Bone marrow (tissue), 2 donors: ENCODE measurements at places on chromosomes 6 and 20.
A peak's percentile ranks its signal among the peaks of the same experiment; 100 is the strongest.

DNA sequence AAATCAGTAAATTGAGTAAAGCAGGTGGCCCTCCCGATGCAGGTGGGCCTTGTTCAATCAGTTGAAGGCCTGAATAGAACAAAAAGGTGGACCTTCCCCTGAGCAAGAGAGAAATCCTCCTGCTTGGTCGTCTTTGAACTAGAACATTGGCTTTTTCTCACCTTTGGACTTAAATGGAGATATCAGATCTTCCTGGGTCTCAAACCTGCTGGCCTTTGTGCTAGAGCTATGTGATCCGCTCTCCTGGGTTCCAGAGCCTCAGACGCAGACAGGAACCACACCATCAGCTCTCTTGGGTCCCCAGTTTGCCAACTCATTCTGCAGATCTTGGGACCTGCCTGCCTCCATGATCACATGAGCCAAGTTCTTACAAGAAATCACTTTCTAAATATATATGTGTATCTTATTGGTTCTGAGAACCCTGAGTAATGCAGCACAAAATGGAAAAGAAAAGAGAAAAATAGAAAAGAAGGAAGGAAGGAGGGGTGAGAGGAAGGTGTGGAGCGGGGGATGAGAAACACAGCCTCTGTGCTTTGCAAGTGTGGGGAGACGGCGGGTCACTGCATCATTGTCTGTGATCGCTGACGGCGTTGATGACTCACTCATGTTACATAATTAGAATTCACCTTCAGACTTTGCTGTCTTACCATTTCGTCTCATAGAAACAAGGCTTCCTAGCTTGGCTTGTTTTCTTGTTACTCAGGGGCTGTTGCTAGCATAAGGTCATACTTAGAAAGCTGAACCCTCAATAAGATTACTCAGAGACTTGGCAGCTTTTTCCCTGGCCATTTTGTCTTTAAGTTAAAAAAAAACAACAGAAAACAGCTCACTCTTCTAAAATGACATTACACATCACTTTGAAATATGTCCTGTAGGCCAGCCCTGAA, 85.7 kb upstream of the NEDD9 start:
- peak; percentile 18 for DNase-seq

DNA sequence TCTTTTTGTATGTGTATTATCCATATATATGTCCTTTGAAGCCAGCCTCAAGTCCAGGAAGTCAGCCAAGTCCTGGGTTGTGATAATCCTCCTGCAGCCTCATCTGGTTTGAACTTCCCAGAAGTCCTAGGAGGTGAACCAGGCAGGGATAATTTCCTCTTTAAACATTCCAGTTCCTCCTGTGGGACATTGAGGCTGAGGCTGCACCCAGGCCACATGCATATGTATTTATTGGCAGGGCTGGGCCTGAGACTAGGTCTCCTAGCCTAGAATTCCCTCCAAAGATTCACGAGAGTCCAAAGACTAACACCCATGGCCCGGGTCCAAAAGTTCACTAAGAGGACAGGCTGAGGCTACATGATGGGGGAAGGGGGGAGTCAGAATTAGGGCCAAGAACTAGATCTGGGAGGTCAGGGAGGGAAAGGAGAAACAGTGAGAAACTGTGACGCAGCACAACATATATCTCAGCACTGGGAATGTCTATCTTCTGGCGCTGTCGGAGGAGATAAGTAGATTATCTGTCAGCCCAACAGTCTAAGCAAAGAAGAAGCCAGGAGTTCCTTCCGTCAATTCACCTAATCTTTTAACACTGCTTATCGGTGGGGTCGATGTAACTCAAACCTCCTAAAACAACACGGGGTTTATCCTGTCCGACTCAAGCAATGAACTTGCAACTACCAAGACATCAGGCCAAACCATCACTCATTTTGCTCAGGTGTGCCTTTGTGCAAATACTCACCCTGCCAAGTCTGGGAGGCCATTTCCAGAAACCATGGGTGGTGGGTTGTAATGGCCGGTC, 43.3 kb downstream of the SNX5 start:
- no peak for DNase-seq

DNA sequence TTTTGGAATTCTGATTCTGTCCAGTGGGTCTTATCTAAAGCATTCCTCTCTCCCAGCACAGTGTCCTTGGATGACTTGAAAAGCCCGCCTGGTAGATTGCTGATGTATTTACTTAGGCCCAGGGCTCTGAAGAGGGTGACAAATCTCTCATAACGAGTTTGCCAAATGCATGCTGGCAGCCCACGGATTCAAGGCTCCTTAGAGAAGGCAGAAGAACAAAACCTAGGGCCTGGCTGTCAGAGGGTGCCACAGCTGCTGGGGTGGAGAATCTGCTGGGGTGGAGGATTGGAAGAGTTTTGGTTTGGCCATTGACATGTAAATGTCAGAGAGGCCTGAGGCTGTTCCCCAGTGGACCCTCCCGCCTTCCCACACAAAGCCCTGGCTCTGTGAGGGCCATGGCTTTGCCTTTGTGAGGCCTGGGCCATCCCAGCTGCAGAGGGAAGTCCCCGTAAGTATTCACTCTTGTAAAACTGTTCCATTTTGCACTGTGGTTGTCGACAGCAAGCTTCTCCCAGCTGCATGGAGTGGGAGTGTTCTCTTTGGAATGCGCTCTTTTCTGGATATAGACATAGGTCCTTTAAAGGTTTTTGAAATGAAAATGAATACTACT, 50.3 kb downstream of the ANKRD6 start:
- no peak for DNase-seq

DNA sequence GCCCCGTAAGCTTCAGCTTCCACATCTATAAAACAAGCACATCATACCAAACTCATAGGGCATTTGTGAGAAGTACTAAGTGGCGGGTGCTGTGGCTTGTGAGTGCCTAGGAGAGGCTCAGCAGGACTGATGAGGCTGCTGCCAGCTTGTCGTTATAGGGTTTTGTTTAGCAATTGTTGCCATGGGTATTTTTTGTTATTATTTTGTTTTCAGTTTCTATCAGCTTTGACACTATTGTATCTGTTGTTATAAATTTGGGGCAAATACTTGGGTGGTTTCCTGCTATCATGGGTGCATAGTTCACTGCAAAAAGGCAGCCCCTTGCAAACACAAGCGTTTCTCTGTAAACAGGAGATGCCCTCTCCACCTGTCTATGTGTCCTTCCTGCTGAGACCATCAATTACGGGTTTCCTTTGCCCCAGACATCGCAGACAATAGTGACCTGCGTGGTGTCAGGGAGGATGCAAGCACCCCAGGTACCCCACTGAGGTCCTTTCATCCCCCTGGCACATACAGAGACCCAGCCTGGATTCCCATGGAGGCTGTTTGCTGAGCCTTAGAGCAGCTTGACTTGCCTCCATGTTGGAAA, 3.1 kb upstream of the CCDC167 start:
- no peak for DNase-seq

DNA sequence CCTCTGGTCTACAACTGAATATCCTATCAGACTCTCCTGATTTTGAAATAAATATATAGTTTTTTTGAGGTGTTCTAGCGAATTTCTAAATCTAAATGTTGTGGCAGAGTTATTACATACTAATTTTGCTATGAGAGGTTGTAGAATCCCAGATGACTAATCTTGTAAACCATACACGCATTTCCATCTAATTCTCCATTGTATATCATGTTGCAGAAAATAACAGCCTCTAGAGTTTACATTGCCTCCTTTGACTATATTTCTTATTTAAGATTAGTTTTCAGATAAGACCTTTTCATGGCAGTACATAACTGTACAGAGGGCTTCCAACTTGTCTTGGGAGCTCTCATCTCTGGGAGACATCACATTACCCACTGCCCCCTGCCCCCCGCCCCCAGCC, 22.9 kb downstream of the PTPN1 start:
- no peak for DNase-seq

DNA sequence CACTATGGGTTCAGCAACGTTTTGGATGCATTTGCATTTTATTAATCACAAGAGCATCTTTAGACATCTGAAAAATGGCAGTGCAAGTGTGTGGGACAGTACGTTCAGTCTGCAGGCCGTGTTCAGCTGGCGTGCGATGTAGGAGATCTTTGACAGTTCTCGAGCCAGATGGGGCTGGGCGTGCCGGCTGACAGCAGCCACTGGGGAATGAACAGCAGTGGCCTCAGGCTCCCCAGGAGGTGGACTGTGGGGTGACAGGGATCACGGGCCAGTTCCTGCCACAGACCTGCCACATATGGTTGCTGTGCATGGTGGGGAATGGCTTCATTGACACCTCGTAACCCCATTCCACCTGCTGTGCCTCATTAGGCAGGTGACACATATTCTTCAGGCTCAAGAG, 16.4 kb upstream of the MLN start:
- no peak for DNase-seq

DNA sequence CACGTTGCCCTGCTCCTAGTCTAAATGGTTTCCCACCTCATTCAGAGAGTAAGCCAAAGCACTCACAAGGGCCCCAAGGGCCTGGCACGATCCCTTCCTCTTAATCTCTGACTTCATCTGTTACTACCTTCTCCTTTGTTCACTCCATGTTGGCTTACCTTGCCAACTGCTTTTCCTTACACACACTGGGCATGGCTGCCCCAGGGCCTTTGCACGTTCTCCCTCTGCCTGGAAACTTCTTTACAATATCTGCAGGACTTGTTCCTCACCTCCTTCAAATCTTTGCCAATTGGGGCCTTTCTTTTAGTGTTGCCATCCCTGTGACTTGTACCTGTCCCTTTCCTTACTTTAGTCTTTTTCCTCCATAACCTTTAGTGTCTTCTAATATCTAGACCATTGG, 73.9 kb downstream of the PLCB4 start:
- DNase-seq, result no peak

DNA sequence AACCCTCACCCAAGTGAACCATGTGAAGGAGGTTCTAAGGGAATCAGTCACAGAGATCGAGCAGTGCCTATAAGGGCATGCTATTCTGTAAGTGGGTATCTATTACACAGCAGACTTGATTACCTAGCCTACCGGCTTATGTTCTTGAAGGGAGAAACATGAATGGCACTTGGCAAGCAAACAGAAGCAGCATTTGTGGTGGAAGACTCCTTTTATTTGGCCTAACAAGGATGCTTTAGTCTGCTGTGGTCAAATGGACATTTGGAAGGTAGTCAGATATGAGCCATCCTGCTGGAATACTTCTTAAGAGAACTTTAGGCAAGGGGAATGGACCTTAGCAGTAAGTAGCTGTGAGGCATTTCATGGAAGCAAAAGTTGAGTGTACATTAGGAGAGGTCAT, 126.3 kb downstream of the COL12A1 start:
- no peak for DNase-seq

GRCh38 chr6:70124443-70124842, 178.4 kb downstream of the COL9A1 start:
- no peak for DNase-seq

- DNase-seq, result no peak
Measured at GRCh38 chr6:155004576-155005372, 9.7 kb downstream of the TIAM2 start.

GRCh38 chr20:51536116-51537069, 6.1 kb downstream of the NFATC2 start:
- DNase-seq, result no peak

DNA sequence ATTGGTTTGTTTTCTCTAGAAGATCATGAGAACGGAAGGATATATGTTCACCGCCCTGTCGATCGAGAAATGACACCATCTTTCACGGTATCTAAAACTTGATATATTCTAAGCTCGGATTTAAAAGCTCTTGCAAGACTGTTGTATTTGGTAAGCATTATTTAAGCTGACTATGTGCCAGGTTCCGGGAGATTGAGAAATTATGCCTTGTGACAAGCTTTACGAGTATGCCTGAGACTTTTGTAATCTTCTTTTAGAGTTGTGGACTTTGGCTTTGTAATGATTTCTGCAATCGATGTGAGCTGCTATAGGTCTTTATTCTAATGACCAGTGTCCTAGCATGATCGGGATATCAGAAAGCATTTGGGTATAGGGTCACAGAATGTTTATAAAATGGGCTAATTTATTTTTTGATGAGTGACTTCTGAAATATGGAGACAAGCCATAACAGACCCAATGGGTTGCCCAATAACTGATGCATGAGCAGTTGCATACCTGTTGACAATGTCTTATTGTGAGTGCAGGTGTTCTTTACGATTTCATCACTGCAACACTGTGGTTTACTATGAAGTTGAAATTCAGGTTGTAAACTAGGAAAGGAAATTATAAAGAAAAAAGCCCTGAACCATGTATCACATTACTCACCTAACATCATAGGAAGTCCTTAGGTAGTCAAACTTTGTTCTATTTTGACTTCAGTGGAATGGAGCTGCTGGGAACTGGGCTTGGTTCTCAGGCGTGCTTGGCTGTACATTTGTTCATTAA, 14.0 kb downstream of the CDH26 start:
- no peak for DNase-seq
